ENCODE measurements at places on chromosomes 5 and 9.

DNA sequence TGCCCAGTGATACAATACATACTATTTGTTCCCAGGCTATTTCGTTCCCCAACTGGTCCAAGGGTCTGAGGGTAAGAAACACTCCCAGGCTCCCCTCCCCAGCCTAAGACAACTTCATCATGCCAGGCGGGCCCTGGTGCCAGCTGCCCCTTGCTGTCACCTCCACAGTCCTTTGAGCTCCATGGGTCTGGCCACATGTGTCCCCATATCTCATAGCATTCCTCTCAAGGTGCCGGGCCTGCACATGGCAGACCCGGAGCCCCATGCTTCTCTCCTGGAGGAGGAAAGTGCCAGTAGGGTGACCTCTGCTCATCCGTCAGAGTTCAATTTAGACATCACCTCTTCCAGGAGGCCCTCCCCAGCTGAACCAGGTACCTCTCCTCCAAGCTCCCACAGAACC is 120.5 kb downstream of the C5orf15 start:
- DNase-seq: no peak

DNA sequence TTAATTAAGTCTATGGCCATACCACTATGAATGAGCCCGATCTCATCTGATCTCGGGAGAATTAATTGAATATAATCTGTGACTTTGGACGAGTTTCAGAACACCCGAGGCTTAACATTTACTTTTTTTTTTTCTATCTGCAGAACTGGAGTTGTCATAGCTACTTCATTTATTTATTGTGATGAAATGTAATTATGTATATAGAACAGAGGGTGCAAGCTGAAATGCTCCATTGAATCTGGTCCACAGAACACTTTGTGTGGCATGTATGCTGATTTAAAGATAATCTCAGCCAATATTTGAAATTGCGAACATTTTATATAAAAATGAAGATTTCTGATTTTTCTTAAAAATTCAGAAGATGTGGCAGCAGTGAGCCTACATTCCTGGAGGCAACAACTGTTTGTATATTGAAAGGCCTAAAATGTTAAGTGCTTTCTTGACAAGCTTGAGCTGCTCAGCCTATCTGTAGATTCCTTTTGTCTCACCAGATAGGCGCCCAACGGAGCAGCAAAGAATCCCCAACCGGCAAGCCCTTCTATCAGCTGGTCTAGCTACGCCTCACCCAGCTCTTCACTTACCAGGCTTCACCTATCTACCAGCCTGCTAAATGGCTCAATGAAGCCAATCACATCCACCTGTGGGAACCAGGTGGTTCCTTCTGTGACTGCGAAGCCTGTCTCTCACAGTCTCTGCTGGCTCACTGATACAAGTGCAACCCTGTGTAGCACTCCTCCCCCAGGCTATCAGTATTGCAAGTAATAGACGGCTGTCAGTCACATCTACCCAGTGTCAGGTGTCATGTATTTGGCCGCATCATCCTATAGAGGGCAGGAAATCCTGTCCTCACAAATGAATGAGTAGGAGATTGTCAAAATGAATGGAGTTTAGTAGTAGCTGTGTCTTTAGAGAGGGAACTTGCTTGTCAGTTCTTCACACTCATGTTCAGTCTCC is 170.6 kb upstream of the MRPS30 start:
- no peak for DNase-seq

GRCh38 chr9:79430619-79431018 is 141.1 kb upstream of the TLE4 start:
- DNase-seq: no peak

DNA sequence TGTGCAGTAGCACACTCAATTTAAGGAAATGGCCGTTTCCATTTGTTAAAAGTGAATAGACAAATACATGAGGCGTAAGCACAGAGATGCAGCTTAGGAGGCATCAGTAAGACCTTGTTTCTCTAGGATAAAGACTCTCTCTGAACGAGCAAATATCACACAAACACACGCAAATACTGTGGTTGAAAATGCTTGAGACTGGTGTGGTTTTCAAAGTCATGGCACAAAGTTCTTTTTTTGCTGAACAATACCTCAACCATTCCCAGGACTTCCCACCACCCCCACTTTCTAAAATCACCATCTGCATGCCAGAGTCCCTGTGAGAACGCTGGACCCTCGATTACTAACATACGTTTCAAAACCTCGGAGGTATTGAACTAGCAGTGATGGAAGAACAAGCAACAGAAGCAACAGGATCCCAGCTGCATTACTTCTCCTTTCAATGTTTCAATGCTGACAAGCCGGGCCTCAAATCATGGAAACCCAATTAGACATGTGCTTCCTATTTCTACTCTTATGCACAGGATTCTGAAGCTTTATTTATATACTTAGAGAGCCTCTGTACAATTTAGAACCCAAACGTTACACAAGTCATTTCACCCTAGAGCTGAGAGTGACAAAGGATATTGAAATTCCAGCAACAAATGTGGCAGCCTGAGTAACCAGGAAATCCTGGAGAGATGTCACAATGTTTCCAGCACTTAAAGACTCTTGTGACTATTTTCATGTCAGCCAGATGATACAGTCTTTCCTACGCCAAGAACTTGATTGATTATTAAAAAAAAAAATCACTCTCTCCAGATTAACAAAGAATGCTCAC is 63.9 kb downstream of the CDC14B start:
- no peak for DNase-seq

DNA sequence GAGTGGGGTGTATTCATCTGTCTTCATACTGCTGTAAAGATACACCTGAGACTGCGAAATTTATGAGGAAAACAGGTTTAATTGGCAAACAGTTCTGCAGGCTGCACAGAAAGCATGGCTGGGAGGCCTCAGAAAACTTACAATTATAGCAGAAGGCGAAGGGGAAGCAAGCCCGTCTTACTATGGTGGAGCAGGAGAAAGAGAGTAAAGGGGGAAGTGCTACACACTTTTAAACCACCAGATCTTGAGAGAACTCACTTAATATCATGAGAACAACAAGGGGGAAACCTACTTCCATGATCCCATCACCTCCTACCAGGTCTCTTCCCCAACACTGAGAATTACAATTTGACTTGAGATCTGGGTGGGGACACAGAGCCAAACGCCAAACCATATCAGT is 12.5 kb upstream of the NREP start:
- no peak for DNase-seq

DNA sequence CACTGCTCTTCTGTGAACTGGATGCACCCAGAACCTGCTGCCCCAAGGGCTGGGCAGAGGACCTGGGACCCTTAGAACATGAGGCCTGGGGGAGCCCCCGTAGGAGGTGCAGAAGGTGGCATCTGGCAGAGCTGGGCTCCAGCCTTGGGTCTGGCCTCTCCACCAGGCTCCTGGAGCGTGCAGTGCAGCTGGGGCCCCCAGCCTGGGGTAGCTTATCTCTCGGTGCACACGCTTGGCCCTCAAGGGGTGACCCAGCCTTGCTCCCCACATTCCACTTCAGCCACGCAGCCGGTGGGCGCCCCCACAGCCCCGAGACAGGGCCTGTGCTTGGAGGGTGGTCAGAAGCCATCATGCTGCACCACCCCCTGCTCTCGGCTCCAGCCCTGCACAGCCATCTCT is 5.6 kb upstream of the NR5A1 start:
- DNase-seq: no peak

GRCh38 chr9:35103660-35104191 is 795 bp upstream of the STOML2 start:
- no peak for DNase-seq

GRCh38 chr5:21818370-21818720 is 1034.8 kb downstream of the CDH12 start:
- no peak for DNase-seq

DNA sequence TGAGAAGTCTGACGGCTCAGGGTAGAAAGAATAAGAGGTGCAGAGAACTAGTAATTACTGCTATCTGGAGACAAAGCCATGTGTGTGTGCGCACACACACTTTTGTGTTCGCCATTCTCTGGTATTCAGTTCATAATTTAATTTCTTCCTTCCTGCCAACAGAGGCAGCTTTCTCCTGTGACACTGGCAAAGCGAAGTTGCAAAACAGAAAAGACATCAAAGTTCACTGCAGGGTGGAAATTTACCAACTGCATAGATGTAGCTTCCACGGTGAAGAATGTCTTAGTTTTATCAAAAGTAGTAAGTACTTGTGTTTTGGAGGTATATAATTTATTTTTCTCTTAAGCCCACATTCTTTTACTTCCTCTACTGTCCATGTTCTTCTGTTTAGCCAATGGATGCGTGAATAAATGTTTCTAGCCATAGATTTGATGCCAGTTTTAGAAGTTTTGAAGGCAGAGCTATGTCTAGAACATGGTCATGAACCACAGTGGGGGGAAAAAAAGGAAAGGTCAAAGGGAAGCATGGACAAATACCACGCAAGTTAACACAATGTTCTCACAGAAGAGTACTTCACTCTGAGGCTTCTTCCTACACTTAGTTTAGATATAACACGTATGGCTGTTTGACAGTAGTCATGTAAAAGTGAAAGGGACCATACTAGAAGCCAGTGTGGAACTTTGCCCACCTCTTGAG is 536.5 kb upstream of the GRIA1 start:
- no peak for DNase-seq

- no peak for DNase-seq
These were observed 73.3 kb downstream of the ABCA1 start for GRCh38 chr9:104854613-104855012.

DNA sequence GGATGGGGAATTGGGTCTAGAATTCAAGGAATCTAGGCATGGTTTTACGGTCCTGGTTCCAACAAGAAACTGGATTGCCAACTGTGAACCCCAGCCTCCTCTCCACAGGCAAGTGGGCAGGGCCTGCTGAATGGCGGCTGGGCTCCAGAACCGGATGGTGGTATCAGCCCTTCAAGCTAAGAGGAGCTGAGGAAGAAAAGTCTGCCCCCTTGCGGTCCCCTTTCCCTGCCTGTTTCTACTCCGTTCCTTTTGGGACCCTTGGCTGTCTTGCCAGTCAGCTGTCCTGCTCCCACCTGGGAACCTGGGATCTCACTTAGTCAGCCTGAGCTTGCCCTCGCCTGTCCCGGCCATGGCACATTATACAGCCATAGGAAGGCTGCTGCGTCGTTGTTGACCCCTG is 234.4 kb upstream of the DAPK1 start:
- no peak for DNase-seq

DNA sequence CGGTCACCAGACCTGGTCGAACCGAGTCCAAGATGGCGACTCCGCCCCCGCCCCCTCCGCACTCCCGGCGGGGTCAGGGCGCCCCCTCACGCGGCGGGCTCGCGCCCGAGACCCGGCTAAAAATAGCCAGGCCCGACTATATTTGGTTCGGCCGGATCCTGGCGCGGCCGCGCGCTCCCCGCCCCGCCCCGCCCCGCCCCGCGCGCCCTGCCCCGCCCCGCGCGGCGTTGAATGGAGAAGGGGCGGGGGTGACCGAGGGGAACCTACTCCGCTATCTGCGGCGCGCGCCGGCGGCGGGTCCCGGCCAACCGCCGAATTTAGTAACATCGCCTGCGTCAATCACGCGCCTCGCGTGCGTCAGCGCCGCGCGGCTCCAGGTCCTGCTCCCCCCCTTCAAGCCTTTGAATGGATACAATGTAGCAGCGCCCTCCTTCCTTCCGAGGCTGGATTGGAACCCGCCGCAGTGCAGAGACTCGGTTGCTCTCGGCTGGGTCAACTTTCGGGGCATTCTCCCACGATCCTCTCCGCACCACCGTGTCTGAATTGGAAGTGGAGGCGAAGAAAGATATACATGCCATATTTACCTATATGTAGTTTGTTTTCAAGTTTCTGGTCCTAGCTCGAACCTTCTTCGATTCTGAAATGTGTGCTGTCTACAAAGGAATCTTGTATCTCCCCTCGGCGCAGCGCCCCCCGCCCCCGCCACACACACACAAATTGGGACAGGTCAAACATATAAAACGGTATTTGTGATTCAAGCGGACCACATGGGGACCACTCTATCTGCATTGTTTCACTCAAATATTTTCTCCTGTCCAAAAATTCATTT is 1.6 kb upstream of the NR4A3 start:
- DNase-seq: peak; percentile 76

DNA sequence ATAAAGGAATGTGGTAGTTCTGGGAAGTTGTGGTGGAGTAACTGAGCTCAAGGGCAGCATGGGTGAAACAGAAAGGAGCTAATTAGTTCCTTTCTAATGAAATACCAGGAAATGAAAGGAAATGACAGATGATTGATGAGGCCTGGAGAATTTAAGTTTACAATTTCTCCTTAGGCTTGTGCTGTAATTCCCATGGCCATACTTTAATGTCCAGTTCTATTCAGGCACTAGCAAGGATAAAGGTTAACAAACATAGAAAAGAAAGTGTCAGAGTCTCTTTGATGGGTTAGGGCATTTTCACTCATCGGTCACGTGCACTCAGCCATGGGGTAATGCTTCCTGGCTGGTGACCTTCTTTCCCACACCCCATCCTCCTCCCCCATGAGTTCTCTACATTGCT is 70.3 kb downstream of the CTSL start:
- no peak for DNase-seq
